ENCODE measurements at places on chromosomes 7 and 10.

DNA sequence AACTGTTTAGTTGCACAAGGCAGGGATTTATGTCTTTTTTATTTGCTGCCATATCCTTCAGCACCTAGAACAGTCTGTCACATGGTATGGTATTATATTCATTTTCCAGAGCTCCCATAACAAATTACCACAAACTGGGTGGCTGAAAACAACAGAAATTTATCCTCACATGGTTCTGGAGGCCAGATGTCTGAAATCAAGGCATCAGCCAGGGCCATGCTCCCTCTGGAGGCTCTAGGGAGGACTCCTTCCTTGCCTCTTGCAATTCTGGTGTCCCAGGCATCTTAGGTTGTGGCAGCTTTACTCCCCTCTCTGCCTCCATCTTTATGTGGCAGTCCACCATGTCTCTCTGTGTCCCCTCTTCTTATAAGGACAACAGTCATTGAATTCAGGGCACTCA lies 43.1 kb downstream of the MET start:
- no peak for DNase-seq

DNA sequence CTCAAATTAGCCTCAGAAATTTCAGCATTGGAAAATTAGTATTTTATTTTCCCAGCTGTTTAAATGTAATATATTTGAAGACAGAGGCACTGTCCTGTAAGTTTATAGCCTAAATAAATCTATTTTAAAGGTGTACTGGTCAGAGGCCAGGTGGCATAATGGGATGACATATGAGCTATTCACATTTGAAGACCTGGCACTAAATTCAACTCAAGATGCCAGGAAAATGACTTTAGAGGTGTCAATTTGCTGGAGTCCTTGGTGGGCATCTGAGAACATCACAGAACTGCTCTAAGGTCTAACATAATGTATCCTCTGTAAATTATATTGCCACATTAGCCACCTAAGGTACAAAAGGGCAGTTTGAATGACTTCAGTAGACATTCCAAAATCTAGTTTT lies 348.9 kb upstream of the BMPER start:
- DNase-seq, result no peak

- no peak for DNase-seq
These were observed 143.0 kb upstream of the HPS1 start for GRCh38 chr10:98589691-98590090.

DNA sequence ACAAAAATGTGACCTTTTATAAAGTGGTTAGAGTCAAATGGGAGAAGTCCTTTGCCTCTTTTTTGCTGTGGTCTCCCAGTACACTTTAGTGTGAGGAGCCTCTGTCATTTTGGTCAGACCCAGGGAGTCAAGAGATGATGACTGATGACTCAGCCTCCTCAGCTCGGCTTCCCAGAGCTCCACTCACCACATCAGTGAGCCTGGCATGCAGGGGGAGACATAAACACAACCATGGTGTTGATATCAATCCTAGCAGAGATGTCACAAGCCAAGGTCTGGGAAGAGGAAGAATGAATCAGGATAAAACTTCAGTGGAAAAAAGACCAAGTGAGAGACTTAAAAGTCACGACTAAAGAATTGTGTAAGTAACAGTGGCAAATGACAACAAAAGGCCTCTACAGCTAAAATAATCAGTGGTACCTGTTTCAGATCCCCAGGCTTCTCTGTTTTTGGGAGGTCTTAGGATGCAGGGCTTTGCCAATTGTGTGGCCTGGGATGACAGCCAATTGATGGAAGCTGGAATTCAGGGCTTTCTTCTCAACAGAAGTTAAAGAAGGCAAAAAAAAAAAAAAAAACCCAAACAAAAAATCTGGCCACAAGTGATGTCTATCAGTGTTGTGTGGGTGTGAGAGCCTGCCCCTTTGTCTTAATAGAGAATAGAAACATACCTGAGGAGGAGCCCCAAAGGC lies 50.2 kb downstream of the TFAM start:
- DNase-seq, result no peak

GRCh38 chr7:155741805-155742204 lies 70.5 kb downstream of the SHH start:
- no peak for DNase-seq

GRCh38 chr10:111392910-111393309 lies 316.1 kb downstream of the ADRA2A start:
- DNase-seq, result no peak

DNA sequence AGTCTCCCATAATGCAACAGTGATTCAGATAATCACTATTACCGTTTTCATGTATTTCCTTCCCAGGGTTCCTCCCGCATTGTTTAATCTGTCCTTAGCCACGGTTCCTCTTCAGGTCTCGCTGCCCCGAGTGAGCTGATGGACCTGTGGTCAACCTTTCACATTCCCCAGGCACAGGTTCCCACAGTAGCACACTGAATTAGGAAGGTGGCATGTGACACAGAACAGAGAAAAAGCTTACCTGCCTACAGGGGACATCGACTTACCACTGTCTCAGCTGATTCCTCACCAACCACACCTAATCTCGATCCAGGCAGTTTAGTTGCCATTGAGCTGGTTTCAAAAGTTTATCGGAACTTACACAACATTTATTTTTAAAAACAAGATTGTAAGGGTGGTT lies 72.2 kb downstream of the MTURN start:
- DNase-seq, result no peak

Measured in HAP-1 (cell line).